ENCODE measurements at places on chromosomes 3 and 15.
A peak's percentile ranks its signal among the peaks of the same experiment; 100 is the strongest.

GRCh38 chr3:32577581-32578556 is 7.2 kb upstream of the DYNC1LI1 start:
- H3K27ac ChIP-seq = peak overlapping the region; percentile 78
- peak overlapping the region; percentile 27 for H3K4me3 ChIP-seq
- H3K4me1 ChIP-seq = peaks cover 11% of the 10 kb centered on the region
- no peaks in the 10 kb centered on the region for H3K36me3 ChIP-seq
- DNase-seq = peak; percentile 18

DNA sequence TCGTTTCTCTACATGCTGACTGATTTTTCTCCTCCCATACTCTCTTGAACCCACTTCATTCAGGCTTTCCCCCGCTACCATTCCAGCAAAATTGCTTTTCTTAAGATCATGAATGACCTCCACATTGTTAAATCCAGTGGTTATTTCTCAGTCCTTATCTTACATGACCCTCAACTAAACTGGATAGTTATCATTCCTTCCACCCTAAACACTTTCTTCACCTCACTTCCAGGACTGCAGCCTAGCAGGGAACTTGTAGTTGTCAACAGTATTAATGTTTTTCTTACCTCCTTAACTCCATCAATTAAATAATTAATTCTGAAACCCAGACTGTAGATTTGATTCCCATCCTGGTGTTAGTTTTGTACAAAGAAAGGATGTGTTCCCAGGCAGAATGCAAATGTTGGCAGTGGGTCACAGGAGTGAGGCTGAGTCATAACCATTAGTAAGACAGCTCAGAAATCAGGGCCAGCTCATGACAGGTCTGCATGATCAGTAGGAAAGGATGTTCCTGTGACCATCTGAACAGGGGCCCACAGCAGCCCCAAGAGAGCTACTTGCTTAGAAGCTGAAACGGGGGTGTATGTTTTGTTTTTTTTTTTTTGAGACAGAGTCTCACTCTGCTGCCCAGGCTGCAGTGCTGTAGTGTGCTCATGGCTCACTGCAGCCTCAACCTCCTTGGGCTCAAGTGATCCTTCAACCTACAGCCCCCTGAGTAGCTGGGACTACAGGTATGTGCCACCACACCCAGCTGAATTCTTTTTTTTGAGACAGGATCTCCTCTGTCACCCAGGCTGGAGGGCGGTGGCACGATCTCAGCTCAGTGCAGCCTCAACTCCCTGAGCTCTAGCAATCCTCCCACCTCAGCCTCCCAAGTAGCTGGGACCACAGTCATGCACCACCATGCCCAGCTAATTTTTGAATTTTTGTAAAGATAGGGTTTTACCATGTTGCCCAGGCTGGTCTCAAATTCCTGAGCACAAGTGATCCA is 9.1 kb downstream of the BCL2L10 start:
- DNase-seq = peak; percentile 29
- no peak overlapping the region for H3K4me3 ChIP-seq
- no peaks in the 10 kb centered on the region for H3K4me1 ChIP-seq
- H3K36me3 ChIP-seq = no peaks in the 10 kb centered on the region
- H3K27me3 ChIP-seq = peaks cover 2% of the 10 kb centered on the region
- H3K27ac ChIP-seq = no peak overlapping the region

DNA sequence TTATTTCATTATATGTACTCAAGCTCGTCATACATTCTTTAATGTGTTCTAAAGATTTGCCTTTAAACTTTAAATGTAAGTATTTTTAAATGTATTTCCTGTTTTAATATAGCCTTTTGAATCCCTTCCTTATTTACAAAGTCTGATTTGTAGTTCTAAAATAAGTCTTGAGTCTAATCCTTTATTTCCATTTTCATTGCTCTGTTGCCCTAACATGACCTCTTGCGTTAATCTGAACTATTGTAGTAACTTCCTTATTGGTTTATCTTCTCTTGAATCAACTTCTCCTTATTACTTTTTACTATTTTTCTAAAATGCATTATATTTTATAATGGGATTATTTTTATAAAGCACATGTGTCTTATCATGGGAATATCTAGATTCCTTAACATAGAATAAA is 24.0 kb downstream of the KNL1 start:
- no peak overlapping the region for H3K4me3 ChIP-seq
- H3K4me1 ChIP-seq = no peaks in the 10 kb centered on the region
- no peak overlapping the region for H3K27ac ChIP-seq

GRCh38 chr15:87538327-87538834 is 718.2 kb downstream of the NTRK3 start:
- no peaks in the 10 kb centered on the region for H3K36me3 ChIP-seq
- H3K4me3 ChIP-seq = no peak overlapping the region
- DNase-seq = no peak
- no peaks in the 10 kb centered on the region for H3K4me1 ChIP-seq
- no peaks in the 10 kb centered on the region for H3K27me3 ChIP-seq

GRCh38 chr3:71721651-71722157 is 3.5 kb downstream of the EIF4E3 start:
- H3K4me1 ChIP-seq = peaks cover 74% of the 10 kb centered on the region
- H3K27me3 ChIP-seq = no peaks in the 10 kb centered on the region
- peak overlapping the region; percentile 46 for H3K4me3 ChIP-seq
- peaks cover 13% of the 10 kb centered on the region for H3K36me3 ChIP-seq
- peak; percentile 47 for DNase-seq
- peak overlapping the region; percentile 95 for H3K27ac ChIP-seq

- H3K4me3 ChIP-seq = no peak overlapping the region
- no peak overlapping the region for H3K27ac ChIP-seq
- no peaks in the 10 kb centered on the region for H3K27me3 ChIP-seq
- DNase-seq = no peak
- H3K4me1 ChIP-seq = peaks cover 21% of the 10 kb centered on the region
Observed at GRCh38 chr3:100090669-100091005, 23.7 kb downstream of the FILIP1L start.

DNA sequence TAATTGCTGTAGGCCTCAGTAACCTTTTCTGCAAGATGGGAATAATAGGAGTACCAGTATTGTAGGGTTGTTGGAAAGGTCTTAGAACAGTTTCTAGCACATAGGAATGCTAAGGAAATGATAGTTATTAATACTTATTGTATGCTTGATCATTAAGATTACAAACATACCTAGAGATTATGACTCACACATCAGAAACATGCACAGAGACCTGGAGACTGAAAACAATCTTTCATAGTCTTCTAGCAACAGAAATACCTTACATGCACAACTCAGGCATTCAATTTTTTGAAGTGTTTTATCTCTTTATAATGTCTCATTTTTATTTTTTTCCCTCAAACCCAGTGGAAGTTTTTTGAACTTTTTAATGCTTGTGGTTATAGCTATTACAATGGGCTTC is 104.4 kb upstream of the ZBTB20 start:
- peaks cover 5% of the 10 kb centered on the region for H3K27me3 ChIP-seq
- no peaks in the 10 kb centered on the region for H3K36me3 ChIP-seq
- no peak for DNase-seq
- no peaks in the 10 kb centered on the region for H3K4me1 ChIP-seq
- H3K4me3 ChIP-seq = no peak overlapping the region

- no peak overlapping the region for H3K27ac ChIP-seq
- no peaks in the 10 kb centered on the region for H3K4me1 ChIP-seq
- H3K36me3 ChIP-seq = no peaks in the 10 kb centered on the region
- no peaks in the 10 kb centered on the region for H3K27me3 ChIP-seq
Observed at GRCh38 chr3:176190755-176191154, 1006.5 kb downstream of the TBL1XR1 start.

DNA sequence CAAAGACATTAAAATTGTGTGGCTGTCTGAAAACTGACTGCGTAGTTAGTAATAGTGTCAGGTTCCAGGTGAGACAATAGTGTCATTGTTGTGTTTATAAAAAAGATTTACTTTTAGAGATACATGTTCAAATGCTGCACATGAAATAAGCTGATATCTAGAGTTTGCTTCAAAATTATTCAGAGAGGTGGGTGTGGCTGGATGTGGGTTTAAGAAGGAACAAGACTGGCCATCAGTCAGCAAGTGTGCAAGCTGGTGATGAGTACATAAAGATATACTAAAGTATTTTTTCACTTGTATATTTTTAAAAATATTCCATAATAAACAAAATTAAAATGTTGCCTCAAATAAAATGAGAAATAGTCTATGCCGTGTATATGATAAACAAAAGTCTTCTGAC is 190.6 kb downstream of the ARRDC4 start:
- no peaks in the 10 kb centered on the region for H3K27me3 ChIP-seq
- H3K36me3 ChIP-seq = no peaks in the 10 kb centered on the region
- H3K4me1 ChIP-seq = no peaks in the 10 kb centered on the region
- no peak overlapping the region for H3K27ac ChIP-seq
- H3K4me3 ChIP-seq = no peak overlapping the region

DNA sequence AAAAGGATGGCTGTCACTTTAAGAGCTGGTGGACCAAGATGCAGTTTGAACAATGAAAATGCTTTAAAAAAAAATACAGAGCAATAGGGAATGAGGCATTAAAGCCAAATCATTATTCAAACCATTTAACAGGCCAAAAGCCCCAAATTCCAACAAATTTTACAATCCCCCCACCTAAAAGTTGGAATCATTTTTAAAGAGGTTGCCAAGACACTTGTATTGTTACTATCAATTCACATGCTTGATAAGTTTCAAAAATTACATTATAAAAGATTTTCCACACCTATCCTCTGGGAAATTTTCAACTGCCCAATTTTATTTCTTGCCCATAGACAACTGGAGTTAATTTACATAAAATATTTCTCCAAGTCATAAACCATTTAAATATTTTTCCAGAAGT is 192.3 kb upstream of the ARHGEF26 start:
- H3K27ac ChIP-seq = no peak overlapping the region
- no peaks in the 10 kb centered on the region for H3K4me1 ChIP-seq
- peaks cover 3% of the 10 kb centered on the region for H3K27me3 ChIP-seq

DNA sequence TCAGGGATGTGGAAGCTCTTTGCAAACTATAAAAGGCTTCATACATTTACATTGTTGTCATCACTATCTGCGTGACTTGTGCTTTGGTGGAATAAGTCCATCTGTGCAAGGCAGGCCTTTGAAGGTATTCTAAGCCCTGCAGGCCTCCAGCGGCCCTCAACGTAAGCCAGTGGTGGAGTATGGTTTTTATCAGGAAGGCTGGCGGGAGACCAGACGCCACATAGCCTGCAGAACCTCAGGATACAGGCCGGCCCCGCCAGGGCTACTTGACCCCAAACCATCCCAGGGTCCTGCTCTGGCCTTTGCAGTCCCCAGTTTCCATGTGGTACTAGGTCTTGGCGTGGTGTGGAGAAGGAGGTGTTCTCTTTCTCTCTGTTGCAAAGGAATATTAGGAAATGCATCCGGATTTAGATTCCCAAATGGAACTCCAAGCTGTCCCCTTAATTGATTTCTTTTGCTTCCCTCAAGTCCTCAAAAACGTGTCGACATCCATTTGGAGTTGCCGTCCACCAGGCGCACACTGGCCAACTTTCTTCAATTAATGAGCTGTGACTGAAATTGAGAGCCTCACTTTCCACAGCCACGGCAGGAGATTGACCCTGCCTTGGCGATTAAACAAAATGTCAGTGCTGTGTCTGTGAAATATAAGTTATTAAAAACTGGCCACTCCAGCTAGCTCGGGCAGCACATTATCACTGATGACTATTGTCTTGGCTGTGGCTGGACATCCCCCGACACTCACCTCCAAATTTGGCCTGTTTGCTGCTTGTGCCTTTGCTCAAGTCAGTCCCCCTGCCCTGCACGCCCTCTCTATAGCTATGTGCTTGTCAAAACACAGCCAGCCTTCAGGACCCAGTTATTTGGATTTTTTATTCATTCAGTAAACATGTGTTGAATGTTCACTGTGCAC is 239.8 kb upstream of the TLE3 start:
- no peak overlapping the region for H3K27ac ChIP-seq
- H3K4me3 ChIP-seq = no peak overlapping the region
- H3K27me3 ChIP-seq = peaks cover 2% of the 10 kb centered on the region
- H3K36me3 ChIP-seq = no peaks in the 10 kb centered on the region
- DNase-seq = no peak
- H3K4me1 ChIP-seq = no peaks in the 10 kb centered on the region
